ENCODE measurements at places on chromosomes 3 and 15.

GRCh38 chr3:149781741-149782140 lies 10.6 kb downstream of the ANKUB1 start:
- DNase-seq = no peak

- no peak for DNase-seq
Measured at GRCh38 chr3:101943029-101943428, 93.7 kb downstream of the NFKBIZ start.

DNA sequence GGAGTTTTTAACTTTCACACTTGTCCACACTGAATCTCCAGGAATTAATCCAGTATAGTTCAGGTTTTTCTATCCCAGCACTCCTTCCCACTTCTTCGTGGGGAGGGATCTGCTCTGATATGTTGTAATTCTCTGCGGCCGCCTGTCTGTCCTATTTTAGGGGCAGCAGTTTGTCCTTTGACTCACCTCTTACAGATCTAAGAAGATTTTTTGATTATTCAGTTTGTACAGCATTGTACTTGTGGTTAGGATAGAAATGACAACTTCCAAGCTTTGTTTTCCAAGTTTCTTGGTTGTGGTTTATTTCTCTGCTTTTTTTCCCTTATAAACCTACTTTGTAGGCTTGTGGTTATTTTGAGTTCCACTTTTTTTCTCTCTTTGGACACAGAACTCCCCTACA lies 601.7 kb downstream of the SI start:
- DNase-seq = no peak

- DNase-seq = no peak
Measured at GRCh38 chr3:160472344-160472743, 22.8 kb upstream of the TRIM59 start.

DNA sequence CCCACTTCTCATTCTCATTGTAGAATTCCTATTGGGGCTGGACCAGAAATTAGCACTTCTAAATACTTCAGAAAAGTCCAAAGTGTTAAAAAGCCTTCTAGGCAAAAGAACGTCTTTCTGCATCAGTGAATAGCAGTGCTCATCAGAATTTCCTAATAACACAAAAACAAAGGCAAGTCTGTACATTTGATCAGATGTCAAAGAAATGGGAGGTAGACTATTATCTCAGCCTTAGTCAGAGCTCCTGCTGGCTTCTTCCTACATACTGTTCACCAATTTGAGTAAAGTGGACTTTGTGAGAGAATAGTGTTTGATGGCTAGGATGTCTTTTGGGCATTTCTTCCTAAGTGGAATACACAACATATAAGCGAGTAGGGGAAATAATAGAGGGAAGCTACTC lies 48.7 kb downstream of the FOXB1 start:
- no peak for DNase-seq

- DNase-seq = no peak
Measured at GRCh38 chr15:79218588-79219200, 63.8 kb upstream of the ANKRD34C start.

GRCh38 chr3:45435961-45436360 lies 47.6 kb downstream of the LARS2 start:
- no peak for DNase-seq

DNA sequence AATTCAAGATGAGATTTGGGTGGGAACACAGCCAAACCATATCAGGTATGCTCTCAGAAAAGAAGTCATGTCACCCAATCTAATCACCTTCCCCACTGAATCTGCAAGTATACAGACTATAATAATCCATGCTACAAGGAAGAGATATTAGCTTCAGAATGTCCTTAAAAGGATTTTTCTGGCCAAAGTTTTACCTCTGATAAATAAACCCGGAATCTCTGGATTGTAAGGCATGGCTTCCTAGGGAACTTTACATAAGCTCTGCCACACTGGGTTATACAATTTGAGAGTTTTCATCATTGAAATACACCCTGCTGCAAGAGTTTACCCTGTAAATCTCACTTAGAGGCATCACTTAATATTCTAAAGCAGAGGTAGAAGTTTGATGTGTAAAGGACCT lies 330.5 kb upstream of the KCNMB2 start:
- DNase-seq = no peak

GRCh38 chr3:81554801-81555200 lies 206.6 kb downstream of the GBE1 start:
- no peak for DNase-seq

DNA sequence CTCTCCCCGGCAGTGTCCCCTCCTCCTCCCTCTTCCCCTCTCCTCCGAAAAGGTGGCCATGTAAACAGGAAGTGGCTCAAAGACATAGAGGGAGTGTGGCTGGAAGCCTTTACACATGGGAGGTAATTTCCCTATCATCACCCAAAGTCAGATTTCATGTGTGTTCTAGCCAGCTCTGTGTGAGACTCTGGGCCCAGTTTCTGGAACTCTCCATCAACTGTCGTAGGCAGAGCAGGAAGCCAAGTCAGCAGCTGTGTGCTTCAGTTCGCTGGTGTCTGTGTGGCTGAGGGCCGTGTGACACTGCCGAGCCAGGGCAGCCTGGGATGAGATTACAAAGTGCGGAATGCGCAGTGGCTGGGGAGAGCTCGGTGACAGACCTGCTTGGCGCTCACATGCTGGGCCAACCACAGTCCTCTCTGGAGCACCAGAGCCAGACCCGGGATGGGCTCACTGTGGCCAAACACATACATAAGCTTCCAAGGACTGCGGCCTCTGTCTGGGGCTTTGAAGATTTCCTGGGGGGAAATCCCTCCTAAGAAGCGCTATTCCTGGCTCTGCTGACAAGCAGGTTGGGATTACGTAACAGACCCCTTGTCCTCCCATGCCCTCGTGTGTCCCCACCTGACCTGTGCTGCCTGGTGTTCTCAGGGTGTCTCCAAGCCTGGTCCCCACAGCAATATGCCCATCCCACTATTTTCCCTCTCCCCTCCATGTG lies 50.7 kb downstream of the UMPS start:
- DNase-seq = no peak

- no peak for DNase-seq
Measured at GRCh38 chr15:101489599-101490407, at the start of gene PCSK6. TSS of gene PCSK6 (minus strand) at chr15:101489707. CDS start at chr15:101489670, 37 bp downstream.

DNA sequence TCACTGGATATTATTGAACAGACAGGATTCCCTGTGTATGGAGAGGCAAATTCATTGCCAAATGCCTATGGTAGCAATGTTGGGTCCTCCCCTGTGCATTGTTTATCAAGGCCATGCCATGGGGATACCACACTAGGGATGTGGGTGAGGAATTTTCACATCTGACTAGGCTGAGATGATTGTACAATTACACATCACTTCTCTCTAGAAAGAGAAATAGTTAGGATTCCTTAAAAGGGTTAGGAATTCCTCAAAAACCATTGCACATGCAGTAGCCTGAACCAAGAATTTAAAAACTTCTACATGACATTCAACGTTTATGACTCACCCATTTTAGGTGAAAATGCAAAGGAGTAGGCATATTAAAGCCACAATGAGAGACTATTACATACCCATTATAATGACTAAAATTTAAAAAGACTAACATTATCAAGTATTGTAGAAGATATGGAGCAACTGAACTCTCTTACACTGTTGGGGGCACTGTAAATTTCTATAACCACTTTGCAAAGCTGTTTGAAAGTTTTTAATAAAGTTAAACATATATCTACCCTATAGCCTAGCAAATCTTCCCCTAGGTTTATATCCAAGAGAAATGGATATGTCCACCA lies 175.9 kb downstream of the THRB start:
- DNase-seq = no peak

GRCh38 chr3:168341956-168342936 lies 246.5 kb upstream of the GOLIM4 start:
- DNase-seq = no peak

GRCh38 chr3:178907081-178907480 lies 164.5 kb downstream of the ZMAT3 start:
- DNase-seq = no peak

- peak; percentile 38 for DNase-seq
Measured at GRCh38 chr3:195147649-195148080, 123.3 kb downstream of the XXYLT1 start.

- DNase-seq = no peak
Measured at GRCh38 chr3:187567661-187568121, 102.5 kb downstream of the SST start.

- DNase-seq = no peak
Measured at GRCh38 chr3:148736086-148736485, 38.4 kb downstream of the AGTR1 start.

DNA sequence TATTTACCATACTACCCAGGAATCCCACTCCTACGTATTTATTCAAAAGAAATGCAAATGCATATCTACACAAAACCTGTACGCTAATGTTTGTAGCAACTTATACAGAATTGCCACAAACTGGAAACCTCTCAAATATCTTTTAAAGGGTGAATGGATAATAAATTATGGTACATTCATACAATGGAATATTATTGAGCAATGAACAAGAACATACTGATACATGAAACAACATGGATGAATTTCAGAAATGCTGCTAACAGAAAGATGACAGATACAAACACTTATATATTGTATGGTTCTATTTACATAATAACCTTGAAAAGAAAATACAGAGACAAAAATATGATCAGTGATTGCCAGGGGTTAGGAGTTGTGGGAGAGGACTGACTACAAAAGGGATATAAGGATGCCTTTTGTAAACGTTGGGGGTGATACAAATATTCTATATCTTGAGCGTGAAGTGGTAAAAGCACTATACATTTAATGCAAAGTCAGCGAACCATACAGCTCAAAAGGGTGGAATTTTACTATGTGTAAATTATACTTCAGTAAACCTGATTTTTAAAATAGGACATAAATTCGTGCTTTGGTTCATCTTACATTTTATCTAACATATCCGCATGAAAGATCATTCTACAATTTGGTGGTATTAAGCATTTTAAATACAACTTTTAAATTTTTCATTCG lies 55.0 kb upstream of the FOXB1 start:
- no peak for DNase-seq

- DNase-seq = no peak
Measured at GRCh38 chr3:115800489-115801075, 177.3 kb downstream of the GAP43 start.

GRCh38 chr3:65894679-65895453 lies 143.9 kb downstream of the MAGI1 start:
- no peak for DNase-seq

- no peak for DNase-seq
Measured at GRCh38 chr15:63582718-63583426, 14.3 kb upstream of the FBXL22 start.

- DNase-seq = no peak
Measured at GRCh38 chr3:30123224-30123623, 483.2 kb upstream of the TGFBR2 start.

DNA sequence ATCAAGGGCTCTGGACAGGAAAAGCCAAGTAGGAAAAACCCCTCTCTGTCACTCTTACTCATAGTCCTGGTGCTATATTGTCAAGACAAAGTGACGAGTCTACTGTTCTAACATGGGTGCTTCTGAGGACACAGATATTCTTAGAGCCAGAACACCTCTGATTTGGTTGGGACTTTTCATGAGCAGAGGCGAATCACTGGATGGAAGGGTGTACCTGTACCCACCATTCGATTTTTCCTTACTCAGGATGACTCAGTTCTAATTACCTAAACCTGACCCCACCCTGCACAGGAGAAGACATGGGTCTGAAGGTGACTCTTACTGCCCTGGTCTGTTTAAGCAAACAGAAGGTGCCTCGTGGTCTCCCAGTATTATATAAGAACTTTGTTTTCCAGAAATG lies 58.5 kb downstream of the ABCC5 start:
- DNase-seq = no peak

DNA sequence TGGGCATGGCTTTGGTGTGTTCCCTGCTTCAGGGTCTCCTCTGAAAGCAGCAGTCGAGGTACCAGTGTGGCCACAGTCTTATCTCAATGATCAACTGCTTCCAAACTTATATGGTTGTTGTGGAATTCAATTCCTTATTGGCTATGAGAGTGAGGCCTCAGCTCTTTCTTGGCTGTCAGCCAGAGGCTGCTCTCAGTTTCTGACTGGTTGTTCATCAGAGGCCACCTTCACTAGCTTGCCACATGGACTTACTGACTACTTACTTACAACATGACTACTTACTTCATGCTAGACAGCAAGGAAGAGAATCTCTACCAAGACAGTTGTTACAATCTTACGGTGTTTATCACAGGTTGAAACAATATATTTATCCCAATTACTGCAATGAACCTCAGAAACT lies 789.2 kb downstream of the DIPK2A start:
- no peak for DNase-seq

DNA sequence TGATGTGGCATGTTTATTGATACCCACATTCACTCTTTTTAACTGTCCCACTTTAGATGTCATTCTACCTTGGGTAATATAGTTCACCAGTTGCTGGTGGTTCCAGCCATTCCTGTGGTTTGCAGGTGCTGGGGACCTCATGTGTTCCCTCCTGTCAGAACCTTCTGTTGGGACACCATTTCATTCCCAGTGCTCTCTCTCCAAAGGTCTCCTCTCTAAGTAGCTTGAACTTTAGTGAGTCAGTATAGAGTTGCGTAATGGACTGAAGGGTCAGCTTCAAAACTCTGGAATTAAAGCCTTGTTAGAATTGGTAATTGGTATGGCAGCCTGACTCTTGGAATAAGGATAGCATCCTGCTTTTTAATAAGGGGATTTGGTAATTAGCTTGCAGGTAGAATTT lies 108.5 kb downstream of the PLCL2 start:
- DNase-seq = no peak

GRCh38 chr3:16496008-16496407 lies 17.5 kb downstream of the RFTN1 start:
- DNase-seq = no peak

GRCh38 chr15:65330934-65331645 lies 26.6 kb downstream of the RNU5B-1 start:
- no peak for DNase-seq

- no peak for DNase-seq
Measured at GRCh38 chr3:116034794-116035193, 410.5 kb downstream of the LSAMP start.

- peak; percentile 7 for DNase-seq
Measured at GRCh38 chr3:8328967-8329366, 172.7 kb upstream of the LMCD1 start.

GRCh38 chr15:65033659-65034269 lies 4.3 kb upstream of the MTFMT start:
- DNase-seq = peak; percentile 51

DNA sequence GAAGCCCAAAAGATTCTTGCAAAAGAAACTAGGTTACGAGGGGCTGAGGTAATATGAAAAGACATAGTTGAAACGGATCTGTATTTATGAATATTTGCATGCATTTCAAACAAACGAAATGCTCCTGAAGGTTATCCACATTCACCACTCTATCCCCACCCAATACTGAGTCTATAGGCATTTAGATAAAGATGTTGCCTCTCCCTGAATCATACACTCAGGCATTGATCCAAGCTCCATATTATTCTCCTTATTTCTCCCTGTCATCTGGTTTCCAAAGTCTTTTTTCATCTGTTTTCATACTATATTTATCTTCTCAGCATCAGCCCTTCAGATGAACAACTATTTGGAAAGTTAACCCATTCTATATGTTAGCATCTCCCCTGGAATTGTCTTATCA lies 492.5 kb upstream of the TGFBR2 start:
- no peak for DNase-seq

DNA sequence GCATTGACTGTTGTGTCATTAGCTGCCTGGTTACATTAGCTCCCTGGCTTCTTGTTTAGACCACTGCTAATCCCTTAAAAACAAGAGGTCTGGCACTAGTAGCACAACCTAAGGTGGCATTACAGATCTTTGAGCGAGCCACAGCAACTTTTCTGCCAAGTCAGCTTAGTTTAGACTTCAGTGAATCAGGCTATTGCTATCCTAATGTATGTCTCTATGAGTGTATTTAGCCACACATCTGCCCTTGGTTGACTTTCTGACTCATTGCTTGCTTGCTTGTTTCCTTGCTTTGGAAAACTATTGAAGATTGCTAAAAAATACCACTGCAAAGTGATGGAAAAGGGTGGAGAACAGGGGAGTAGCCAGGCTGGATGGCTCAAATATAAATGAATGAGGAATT lies 50.2 kb downstream of the CHP1 start:
- DNase-seq = no peak
